ENCODE measurements at places on chromosomes 1 and 21. TPM values are rescaled to one million over a fixed set of nuclear protein-coding genes. Genes with fewer than 3 reads are reported as not detected.

The S100A9 gene
- 482 TPM for total RNA-seq

The GABPA gene
- 19.0 TPM for total RNA-seq

DNA sequence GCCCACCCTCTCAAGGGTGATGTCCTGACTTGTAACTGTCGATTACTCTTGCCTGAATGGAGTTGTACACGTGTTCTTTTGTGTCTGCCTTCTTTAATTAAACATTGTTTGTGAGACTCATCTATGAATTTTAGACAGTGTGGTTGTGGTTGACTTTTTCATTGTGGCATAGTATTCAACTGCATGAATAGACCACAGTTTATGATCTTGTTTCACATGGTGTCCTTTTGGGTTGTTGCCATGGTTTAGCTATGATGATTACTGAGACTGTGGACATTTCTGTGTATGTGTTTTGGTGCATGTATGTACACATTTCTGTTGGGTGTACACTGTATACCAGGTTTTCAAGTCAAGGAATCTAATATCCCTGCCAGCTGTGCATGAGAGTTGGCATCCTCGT lies 30.1 kb downstream of the PRMT2 start:
- 0 out of 2 replicates have a peak, but pooled peaks cover 3% of the 10 kb centered on the region for H3K27me3 ChIP-seq
- no peak for DNase-seq
- no peaks in the 10 kb centered on the region for H3K36me3 ChIP-seq
- H3K4me3 ChIP-seq, result no peak overlapping the region
- H3K27ac ChIP-seq, result no peak overlapping the region
- 0 out of 2 replicates have a peak, but pooled peaks cover 5% of the 10 kb centered on the region for H3K4me1 ChIP-seq

DNA sequence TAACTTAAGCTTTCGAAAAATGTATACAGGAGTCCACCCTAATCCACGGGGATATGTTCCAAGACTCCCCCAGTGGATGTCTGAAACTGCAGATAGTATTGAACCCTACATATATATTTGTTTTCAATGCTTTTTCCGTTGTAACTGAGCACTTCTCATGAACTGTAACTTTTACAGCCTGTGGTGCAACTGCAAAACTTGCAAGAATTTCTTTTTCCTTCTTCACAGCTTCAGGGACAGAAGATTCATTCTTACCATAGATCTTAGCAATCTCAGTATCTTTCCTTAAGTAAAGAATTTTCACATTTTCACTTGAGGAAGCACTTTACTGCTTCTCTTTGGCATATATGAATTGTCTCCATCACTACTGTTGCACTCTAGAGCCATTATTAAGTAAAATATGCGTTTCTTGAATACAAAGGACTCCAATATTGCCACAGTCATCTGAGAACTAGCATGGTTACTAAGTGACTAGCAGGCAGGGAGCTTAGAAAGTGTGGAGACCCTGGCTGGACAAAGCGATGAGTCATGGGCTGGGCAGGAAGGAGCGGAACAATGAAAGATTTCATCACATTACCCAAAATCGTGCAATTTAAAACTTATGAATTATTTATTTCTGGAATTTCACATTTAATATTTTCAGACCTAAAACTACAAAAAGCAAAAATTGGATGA lies 14.1 kb downstream of the DPYD start:
- no peak overlapping the region for H3K4me3 ChIP-seq
- H3K4me1 ChIP-seq, result peaks cover 12% of the 10 kb centered on the region
- peak overlapping the region; percentile 27 for H3K27ac ChIP-seq

DNA sequence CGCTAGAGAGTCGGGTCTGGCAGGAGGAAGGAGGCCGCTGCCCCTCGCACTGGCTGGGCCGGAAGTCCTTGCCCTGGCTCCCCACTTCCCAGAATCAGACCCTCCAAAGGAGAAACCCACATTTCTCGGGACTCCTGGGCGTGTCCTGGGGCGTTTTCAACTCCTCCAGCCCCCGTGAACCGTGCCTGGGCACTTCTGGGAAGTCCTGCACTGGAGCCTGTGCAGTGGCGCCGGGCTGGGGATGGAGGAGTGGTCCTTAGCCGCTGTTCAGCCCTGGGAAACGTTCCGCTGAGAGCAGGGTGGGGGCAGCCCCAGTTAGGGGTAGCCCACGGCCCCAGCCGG lies 3.0 kb downstream of the IGSF21 start:
- no peaks in the 10 kb centered on the region for H3K4me1 ChIP-seq
- H3K27me3 ChIP-seq, result peaks cover 46% of the 10 kb centered on the region
- no peaks in the 10 kb centered on the region for H3K36me3 ChIP-seq
- H3K27ac ChIP-seq, result no peak overlapping the region
- DNase-seq, result no peak

The OR10Z1 gene
- not detected for total RNA-seq

DNA sequence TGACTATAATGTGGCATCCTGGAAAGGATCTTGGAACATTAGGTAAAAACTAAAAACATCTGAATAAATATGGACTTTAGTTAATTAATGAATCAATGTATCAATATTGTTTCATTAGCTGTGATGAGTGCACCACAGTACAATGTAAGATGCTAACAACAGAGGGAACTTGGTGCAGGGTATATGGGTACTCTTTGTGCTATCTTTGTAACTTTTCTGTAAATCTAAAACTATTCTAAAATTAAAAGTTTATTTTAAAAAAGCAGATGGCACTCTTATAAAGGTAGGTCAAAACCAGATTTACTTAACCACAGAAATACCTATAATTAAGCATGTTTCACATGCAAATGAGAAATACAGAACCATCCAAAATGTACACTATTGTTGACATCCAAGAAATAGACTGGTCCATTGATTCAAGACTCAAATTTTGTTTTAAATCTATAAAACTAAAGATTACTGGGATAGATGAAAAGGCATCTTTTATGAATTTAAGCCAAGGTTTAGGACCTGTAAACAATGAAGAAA lies 38.4 kb downstream of the ACBD3 start:
- peaks cover 50% of the 10 kb centered on the region for H3K36me3 ChIP-seq
- DNase-seq, result no peak
- H3K27ac ChIP-seq, result no peak overlapping the region
- no peaks in the 10 kb centered on the region for H3K4me1 ChIP-seq
- H3K4me3 ChIP-seq, result no peak overlapping the region

DNA sequence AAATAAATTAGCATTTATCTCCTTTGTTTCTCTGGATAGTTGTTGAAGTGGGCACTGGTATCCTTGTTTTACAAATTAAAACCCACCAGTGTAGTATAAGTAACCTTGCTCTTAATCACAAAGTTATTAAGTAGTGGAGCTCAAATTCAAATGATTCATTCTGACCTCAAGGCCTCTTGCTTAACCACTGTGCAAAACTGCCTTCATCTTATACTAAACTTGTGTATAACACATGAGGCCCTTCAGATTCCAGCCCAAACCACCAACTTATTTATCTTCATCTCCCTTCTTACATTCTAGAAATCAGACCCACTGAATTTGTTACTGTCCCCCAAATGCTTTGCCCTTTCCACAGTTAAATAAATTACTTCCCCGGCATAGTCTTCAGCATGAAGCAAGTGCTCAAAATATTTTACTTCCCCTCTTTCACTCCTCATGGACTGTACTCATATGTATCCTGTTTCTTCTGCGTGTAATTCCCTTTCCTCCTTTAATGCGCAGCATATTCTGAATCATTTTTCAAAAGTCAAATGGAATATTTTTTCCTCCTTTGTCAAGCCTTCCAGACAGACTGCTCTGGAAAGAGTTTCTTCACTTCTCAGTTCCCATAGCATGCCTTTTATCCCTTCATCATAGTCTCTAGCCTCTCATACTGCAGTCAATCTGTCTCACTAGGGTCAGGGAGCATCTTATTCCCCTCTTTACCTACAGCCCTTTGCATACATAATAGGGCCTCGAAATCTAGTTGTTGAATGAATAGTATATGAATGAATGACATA lies 19.0 kb upstream of the DNASE2B start:
- DNase-seq, result peak; percentile 74
- H3K4me1 ChIP-seq, result peaks cover 42% of the 10 kb centered on the region

All from PC-3 (cell line).